Activated CD4-positive, CD25-positive, alpha-beta regulatory T cell (primary cell): ENCODE measurements at places on chromosomes 3 and 15.

DNA sequence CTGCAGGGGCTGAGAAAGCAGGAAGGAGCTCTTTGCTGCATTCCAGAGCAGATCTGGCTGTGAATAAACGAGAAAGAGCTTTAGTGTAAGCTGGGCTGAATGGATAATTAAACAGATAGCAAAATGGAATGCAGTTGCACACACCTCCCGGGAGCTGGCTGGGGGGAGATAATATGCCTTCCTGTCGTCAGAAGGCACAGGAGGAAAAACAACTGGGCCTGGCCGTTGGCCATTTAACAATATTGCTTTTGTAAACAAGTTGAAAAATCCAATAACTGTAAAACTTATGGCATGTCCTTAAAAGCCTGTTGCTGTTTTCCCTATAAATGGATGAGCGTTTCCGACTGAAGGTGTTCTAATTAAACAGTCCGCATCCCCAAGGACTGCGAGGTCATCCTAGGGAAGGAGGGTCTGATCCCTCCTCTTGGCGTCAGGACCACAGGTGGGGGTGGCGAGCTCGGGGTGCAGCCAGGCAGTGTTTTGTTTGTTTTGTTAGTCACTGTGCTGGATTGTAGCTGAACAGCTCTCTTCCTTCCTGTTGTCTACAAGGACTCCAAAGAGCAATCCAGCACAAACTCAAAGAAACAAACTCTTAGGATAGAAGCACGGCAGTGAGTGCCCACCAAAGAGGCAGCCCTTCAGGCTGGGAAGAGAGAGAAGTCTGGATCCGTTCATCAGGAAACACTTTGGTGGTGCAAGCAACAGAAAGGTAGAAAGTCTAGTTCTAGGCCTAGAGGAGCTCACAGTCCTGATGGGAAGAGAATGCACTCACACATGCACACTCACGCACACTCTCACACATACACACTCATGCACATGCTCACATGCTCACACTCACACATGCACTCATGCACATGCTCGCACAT lies 133.4 kb upstream of the SMAD3 start:
- DNase-seq: no peak

DNA sequence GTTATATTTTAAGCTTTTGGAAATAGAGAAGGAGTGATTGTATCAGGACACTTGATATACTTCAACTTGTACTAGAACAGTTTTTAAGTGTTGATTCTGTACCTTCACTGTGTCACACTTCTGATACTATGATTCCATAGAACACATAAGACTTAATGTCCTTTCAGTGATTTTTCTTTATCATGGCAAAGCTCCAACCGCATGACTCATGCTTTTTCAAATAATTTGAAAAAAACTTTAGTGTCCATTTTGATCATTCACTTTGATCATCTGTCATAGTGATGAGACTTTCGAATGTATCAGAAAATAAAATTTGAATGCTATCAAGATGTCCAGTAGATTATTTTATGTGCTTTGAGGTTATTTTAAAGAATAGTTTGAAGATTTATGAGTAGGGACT lies 32.0 kb downstream of the AP4E1 start:
- no peak for DNase-seq

DNA sequence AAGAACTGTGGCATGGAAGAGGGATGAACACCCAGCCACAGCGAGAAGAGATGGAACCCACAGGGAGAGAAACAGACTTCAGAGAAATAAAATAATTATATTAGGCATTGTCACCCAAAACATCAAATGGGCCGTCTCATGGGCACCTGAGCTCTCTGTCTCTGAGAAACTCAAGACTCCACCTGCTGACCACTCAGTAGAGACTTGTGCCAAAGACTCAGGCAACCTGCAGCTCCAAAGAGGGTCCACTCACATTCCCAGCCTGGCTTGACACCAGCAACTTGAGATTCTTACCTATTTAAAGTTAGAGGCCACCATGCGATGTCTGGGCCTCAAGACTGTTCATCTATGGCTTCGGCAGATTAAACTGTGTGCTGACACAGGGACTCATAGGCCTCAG lies 12.0 kb downstream of the SEMA5B start:
- no peak for DNase-seq

- DNase-seq: no peak
These were observed 150.6 kb downstream of the PPM1L start for GRCh38 chr3:160906646-160907045.

GRCh38 chr3:195150181-195151118 lies 120.5 kb downstream of the XXYLT1 start:
- no peak for DNase-seq

DNA sequence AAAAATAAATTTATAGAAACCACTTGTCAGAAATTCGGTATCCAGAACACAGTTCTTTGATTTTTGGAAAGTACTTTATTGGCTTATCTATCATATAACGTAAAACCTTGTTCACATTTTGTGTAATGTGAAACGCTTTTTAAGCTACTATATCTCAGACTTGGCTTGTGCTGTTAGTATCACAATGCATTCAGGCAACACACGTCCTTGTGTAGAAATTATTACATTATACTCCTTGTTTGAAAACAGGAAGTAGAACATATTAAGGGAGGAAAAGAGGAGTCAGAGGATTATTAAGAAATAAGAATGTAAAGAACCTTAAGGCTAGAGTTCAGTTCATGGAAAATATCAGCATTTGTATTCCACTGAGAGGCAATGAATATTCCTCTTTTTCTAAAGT lies 1.6 kb downstream of the DNAJC13 start:
- DNase-seq: no peak

- DNase-seq: no peak
These were observed 1.5 kb downstream of the CEP63 start for GRCh38 chr3:134487406-134487805.

- DNase-seq: no peak
These were observed 104.6 kb upstream of the SELENOK start for GRCh38 chr3:53996141-53996874.

DNA sequence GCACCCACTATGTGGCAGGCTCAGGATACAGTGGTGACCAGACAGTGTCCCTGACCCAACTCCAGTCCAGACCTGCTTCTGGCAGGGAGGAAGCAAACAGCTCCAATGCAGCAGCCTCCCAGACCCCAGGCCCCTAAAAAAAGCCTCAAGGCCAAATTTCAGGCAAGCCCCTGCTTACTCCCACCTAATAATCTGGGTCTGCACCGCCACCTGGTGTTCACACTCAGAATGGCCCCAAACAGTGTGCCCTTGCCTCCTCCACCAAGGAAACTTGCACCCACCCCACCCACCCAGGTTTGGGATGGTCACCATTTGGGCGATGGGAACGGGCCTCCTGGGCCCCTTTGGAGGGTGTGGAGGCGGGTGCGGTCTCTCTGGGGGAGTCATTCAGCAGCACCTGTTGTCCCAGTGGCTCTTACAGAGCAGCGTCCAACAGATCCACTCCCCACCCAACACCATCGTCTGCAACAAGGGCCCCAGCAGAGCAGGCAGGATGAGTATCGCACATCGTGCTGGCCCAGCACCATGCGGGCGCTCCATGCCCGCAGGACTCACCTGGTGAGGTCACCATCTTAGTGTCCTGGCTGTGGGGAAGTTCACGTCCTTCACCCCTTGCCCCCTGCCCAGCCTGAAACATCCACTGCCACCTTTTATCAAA lies 17.3 kb downstream of the C3orf18 start:
- peak; percentile 39 for DNase-seq

- DNase-seq: no peak
These were observed 116.3 kb upstream of the MEF2A start for GRCh38 chr15:99449514-99449913.

- no peak for DNase-seq
These were observed 3.8 kb downstream of the EIF2AK4 start for GRCh38 chr15:39937696-39938095.

- no peak for DNase-seq
These were observed 10.7 kb downstream of the SLC33A1 start for GRCh38 chr3:155843569-155843968.

DNA sequence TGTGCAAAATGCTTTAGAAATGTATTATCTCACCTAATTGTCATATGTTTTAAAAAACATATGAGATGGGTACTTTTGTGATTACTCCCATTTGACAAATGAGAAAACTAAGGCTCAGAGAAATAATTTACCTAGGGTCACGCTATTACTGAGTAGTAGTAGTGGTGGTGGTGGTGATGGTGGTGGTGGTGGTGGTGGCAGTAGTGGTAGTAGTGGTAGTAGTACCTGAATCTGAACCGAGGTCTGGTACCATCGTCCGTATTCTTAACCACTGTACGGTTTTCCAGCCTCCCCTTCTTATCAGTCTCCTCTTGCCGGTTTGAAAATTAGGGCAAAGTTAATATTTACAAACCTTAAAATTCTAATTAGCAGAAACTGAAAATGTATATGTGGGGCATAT lies 102.4 kb downstream of the KLHL25 start:
- no peak for DNase-seq

- DNase-seq: no peak
These were observed 367 bp upstream of the TARS3 start for GRCh38 chr15:101724675-101725005.

DNA sequence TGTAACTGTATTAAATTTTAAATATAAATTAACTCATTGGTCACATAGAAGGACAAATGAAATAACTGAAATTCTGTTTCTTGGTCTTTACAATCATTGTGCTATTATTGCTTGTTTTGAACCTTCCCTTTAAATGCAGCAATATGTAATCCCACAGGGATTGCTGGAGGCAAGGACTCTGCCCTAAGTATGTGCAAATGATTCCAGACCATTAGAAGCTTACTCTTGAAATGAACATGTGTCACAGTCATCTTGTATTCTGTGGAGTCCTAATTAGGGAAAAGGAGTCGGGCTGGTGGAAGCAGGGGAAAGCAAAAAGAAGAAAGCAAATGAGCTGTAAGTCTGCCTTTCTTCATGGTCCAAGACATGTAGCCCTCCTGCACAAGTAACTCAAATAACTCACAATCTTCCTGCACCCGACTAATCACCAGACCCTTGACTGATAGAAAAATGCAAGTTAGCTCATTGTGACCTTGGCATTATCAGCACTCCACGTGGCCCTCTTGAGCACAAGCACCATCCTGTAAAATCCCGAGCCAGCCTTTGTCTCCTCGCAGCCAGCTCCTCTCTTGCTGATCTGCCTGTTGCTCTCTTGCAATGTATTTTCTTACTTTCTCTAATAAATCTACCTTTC lies 2.3 kb upstream of the TMPRSS7 start:
- no peak for DNase-seq

- no peak for DNase-seq
These were observed 16.6 kb downstream of the KPNA1 start for GRCh38 chr3:122498152-122498551.

- DNase-seq: no peak
These were observed 61.7 kb upstream of the LRRN1 start for GRCh38 chr3:3737531-3737930.

GRCh38 chr15:62756995-62757360 lies 285.6 kb upstream of the TPM1 start:
- DNase-seq: no peak

- no peak for DNase-seq
These were observed 307.7 kb downstream of the RPLP1 start for GRCh38 chr15:69760258-69760845.
